SJSA1 (cell line): ENCODE measurements at places on chromosomes 7 and 10. TPM values are rescaled to one million over a fixed set of nuclear protein-coding genes. Genes with fewer than 3 reads are reported as not detected.

DNA sequence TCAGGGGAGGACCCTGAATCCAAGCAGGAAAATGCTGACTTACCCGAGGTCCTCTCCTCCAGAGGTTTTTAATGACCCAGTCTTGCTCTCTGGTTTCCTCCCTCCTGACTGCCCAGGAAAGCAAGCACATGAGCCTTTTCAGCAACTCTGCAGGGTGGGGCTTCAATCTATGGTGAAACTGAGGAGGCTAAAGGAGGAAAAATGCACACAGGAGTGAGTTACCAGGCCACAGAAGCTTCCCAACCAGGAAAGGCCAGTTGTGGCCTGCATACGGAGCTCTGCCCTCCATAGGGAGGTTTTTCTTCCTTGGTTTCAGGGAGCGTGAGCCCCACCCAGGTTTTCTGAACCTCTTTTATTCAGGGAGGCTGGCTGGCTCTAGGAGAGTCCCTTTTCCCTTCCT lies 14.1 kb upstream of the DLG5 start:
- no peaks in the 10 kb centered on the region for H3K27me3 ChIP-seq
- H3K4me1 ChIP-seq = peaks cover 35% of the 10 kb centered on the region
- no peak overlapping the region for H3K4me3 ChIP-seq
- no peak overlapping the region for H3K27ac ChIP-seq

DNA sequence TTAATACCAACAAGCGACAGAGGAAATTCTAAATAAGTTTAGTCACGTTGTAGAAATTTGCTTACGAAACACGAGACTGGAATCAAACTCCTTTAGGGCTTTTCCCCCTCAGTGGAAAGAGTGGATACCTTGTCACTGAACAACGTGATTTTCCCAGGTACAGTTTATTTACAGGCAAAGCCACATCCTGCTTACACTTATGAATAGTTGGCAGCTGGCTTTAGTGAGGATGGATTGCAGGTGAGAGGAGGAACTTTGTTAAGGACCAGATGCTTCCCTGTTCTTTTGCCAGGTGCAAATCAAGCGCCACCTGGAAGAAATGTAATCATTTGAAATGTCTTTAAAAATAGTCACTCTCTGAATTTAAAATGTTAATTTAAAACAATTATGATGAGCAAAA lies 282.4 kb downstream of the ADARB2 start:
- DNase-seq = no peak
- no peaks in the 10 kb centered on the region; the same call in 1 of the 2 replicates for H3K27me3 ChIP-seq
- H3K4me3 ChIP-seq = no peak overlapping the region
- H3K36me3 ChIP-seq = no peaks in the 10 kb centered on the region
- no peaks in the 10 kb centered on the region for H3K4me1 ChIP-seq

DNA sequence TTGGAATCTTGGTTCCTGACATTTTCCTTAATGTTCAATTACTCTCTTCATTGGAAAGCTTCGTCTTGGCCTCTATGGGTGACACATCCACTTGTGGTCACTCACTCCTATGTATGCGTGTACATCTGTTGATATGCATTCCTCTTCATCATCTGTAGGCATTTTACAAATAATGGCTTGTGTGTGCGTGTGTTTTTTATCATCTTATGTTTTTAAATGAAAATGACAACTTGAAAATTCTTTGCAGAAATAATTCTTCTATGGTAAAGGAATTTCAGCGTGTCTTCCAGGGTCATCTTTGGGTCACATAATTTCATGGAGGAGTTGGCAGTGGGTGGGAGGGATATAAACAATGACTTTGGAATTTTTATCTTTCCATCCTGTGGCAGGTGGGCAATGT lies 925.1 kb downstream of the LRMDA start:
- DNase-seq = no peak
- peaks cover 17% of the 10 kb centered on the region for H3K4me1 ChIP-seq
- H3K27me3 ChIP-seq = no peaks in the 10 kb centered on the region
- H3K36me3 ChIP-seq = no peaks in the 10 kb centered on the region

- H3K4me1 ChIP-seq = no peaks in the 10 kb centered on the region
- DNase-seq = no peak
- H3K27ac ChIP-seq = no peak overlapping the region
- no peak overlapping the region for H3K4me3 ChIP-seq
Measured at GRCh38 chr7:149104749-149105148, 14.2 kb upstream of the ZNF786 start.

- peaks cover 33% of the 10 kb centered on the region for H3K36me3 ChIP-seq
- H3K27me3 ChIP-seq = no peaks in the 10 kb centered on the region
- peak overlapping the region; percentile 57 for H3K27ac ChIP-seq
- peak overlapping the region; percentile 91 for H3K4me3 ChIP-seq
- no peak for DNase-seq
Measured at GRCh38 chr10:93894516-93895378, 969 bp downstream of the SLC35G1 start.

DNA sequence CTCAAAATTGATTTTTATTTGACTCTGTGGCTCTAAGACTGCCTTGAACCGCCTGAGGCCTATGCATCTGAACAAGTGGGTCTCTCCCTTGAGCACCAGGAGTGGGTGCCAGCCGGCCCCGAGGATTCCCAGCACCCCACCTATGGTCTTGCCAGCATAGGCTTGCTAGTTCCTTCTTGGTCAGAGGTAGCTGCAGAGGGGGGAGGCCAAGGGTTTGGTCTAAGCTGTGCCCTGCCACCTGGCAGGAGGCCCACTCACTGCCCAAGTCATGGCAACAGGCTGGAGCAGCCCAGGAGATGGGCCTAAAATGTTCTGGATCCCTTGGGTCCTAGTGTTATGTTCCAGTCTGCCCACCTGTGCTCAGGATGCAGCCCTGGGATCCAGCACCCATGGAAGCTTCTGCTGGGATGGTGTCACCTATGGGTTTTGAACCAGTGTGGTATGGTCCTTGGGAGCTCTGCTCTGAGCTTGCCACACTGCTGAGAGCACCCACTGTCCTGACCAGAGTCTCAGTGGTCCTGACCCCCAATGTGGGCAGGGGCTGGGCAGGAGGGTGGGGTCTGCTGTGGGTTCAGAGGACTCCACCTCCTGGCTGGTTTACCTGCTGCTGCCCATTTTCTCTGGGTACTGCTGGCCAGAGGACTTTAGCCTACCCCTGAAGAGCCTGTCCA lies 12.6 kb downstream of the YKT6 start:
- H3K27ac ChIP-seq = no peak overlapping the region
- H3K36me3 ChIP-seq = peaks cover 61% of the 10 kb centered on the region
- DNase-seq = no peak

DNA sequence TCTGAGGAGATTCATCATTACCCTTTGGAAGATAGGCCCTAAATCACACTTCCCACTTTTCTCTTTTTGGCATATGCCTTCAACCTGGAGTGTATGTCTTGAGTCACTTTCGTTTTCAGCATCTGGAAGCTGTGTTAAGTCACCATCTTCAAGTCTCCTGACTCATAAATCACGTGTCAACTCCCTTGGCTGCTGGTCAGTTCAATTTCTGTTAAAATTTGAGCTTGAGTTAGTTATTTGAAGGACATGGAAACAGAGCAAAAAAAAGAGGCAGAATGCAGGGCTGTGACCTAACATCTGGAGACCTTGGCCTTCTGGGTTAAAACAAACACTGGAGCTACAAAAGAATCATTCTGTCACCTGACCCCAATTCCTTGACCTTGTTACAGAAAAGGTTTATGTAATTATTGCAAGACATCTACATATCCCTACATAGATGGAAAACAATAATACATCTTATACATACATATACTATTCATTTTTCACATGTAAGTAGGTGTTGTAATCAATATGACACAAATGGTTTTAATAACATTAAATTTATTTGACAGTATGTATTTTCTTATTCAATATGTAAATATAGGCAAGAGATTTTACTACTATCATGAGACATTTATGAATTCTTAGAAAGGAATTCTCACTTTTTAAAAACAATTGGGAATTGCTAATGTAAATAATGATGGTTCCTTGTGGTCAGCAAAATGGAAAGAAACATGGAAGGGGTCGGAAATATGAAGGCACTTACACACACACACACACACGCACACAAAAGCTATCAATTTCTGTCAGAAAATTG lies 169.7 kb upstream of the PHYHIPL start:
- no peaks in the 10 kb centered on the region for H3K4me1 ChIP-seq
- H3K27ac ChIP-seq = no peak overlapping the region
- no peaks in the 10 kb centered on the region for H3K27me3 ChIP-seq
- no peak overlapping the region for H3K4me3 ChIP-seq
- DNase-seq = no peak
- no peaks in the 10 kb centered on the region for H3K36me3 ChIP-seq

DNA sequence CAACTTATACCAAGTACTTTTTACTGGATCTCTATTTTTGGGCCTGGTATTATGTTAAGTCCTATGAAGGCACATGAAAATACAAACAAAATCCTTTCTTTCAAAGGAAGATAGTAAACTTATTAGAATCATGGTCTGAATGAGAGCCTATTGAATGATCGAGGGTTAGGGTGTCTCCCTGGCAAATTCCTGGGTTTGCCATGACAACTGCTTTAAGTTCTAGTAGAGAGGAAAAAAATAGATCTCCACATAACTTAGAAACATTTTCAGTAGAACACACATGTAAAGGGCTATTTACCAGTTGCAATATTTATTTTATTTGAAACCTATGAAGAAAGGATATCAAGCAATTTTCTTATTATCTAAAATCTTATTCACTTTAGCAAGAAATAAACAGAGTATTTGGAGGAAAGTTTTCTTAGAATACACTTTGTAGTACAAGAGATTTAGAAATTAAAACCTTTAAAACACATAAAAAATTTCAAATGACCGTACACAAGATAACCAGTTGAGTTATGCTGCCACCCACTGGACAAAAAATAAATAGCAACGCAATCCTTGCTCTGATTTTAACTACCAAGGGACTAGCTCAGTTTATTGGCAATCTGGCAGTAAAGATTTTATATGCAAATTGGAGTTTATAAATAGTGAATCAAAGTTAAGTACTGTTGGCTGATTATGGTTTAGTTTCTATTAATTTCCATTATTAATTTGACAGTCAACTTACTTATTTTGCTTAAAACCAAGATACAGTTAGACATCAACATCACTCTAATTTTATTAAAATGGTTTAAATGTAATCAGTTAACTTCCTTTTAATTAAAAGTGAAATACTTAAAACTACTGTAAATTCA lies 33.9 kb downstream of the CACUL1 start:
- H3K36me3 ChIP-seq = no peaks in the 10 kb centered on the region
- H3K27me3 ChIP-seq = no peaks in the 10 kb centered on the region
- H3K4me3 ChIP-seq = no peak overlapping the region
- H3K27ac ChIP-seq = no peak overlapping the region
- H3K4me1 ChIP-seq = peaks cover 9% of the 10 kb centered on the region

GRCh38 chr10:83555264-83555663 lies 584.0 kb upstream of the GHITM start:
- no peaks in the 10 kb centered on the region for H3K36me3 ChIP-seq
- no peak overlapping the region for H3K27ac ChIP-seq
- no peak overlapping the region for H3K4me3 ChIP-seq

GRCh38 chr7:83629117-83629880 lies 19.6 kb downstream of the SEMA3E start:
- no peaks in the 10 kb centered on the region for H3K4me1 ChIP-seq
- no peak for DNase-seq
- no peak overlapping the region for H3K27ac ChIP-seq
- 0 out of 2 replicates have a peak, but pooled peaks cover 2% of the 10 kb centered on the region for H3K27me3 ChIP-seq
- H3K36me3 ChIP-seq = no peaks in the 10 kb centered on the region

GRCh38 chr10:78992333-78992732 lies 76.4 kb upstream of the ZMIZ1 start:
- H3K4me1 ChIP-seq = peaks cover 18% of the 10 kb centered on the region
- no peaks in the 10 kb centered on the region for H3K36me3 ChIP-seq
- no peak overlapping the region for H3K4me3 ChIP-seq
- no peak for DNase-seq
- H3K27ac ChIP-seq = no peak overlapping the region
- no peaks in the 10 kb centered on the region for H3K27me3 ChIP-seq

- no peaks in the 10 kb centered on the region for H3K4me1 ChIP-seq
- no peaks in the 10 kb centered on the region for H3K27me3 ChIP-seq
- no peak overlapping the region for H3K27ac ChIP-seq
Measured at GRCh38 chr7:5867060-5867459, 13.5 kb upstream of the OCM start.

DNA sequence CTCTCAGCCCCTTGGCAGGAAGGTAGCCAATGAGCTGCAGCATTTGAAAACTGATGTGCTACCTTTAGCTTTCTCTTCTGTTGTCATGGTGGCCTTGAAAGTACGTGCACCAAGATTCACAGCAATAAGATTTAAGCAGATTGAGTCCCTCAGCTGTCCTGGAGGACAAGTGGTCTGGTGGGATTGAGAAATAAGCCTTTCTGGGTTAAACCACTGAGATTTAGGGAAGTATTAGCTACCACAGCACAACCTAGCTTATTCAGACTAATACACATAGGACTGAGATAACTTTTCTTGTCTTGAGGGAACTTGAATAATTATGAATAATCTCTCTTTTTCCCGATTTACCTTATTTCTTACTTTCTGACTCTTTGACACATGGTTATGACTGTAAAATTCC lies 324.0 kb downstream of the PTEN start:
- no peaks in the 10 kb centered on the region for H3K27me3 ChIP-seq
- no peaks in the 10 kb centered on the region for H3K36me3 ChIP-seq
- H3K27ac ChIP-seq = no peak overlapping the region

- no peaks in the 10 kb centered on the region for H3K36me3 ChIP-seq
- no peaks in the 10 kb centered on the region for H3K4me1 ChIP-seq
- no peaks in the 10 kb centered on the region for H3K27me3 ChIP-seq
- no peak overlapping the region for H3K27ac ChIP-seq
- no peak for DNase-seq
Measured at GRCh38 chr7:71636329-71636728, 504.4 kb downstream of the GALNT17 start.

GRCh38 chr7:142961595-142961972 lies 579 bp downstream of the KEL start:
- no peaks in the 10 kb centered on the region for H3K36me3 ChIP-seq
- no peaks in the 10 kb centered on the region for H3K27me3 ChIP-seq
- no peak for DNase-seq
- peaks cover 10% of the 10 kb centered on the region for H3K4me1 ChIP-seq
- no peak overlapping the region for H3K27ac ChIP-seq

- no peak overlapping the region for H3K4me3 ChIP-seq
- no peaks in the 10 kb centered on the region for H3K27me3 ChIP-seq
- H3K4me1 ChIP-seq = peaks cover 39% of the 10 kb centered on the region
- H3K36me3 ChIP-seq = no peaks in the 10 kb centered on the region
- DNase-seq = no peak
Measured at GRCh38 chr7:22581099-22581498, 81.1 kb upstream of the STEAP1B start.

GRCh38 chr10:86311190-86311589 lies 55.4 kb downstream of the GRID1 start:
- no peak overlapping the region for H3K4me3 ChIP-seq
- H3K4me1 ChIP-seq = no peaks in the 10 kb centered on the region
- no peak overlapping the region for H3K27ac ChIP-seq
- DNase-seq = no peak
- no peaks in the 10 kb centered on the region for H3K36me3 ChIP-seq

Gene MAD1L1
- 44.0 and 114 TPM in 2 replicates for total RNA-seq

Gene HOGA1
- total RNA-seq = 0.21 TPM in 1 of 2 replicates, not detected in the other

Gene TBXAS1
- 3.8 and 7.0 TPM in 2 replicates for total RNA-seq

Gene RADIL
- total RNA-seq = 0.24 TPM in 1 of 2 replicates, not detected in the other

Gene PRF1
- total RNA-seq = not detected in 2 replicates

Gene TUBGCP2
- total RNA-seq = 49.7 and 74.3 TPM in 2 replicates
